ENCODE measurements at places on chromosomes 3 and 15.
A peak's percentile ranks its signal among the peaks of the same experiment; 100 is the strongest.

DNA sequence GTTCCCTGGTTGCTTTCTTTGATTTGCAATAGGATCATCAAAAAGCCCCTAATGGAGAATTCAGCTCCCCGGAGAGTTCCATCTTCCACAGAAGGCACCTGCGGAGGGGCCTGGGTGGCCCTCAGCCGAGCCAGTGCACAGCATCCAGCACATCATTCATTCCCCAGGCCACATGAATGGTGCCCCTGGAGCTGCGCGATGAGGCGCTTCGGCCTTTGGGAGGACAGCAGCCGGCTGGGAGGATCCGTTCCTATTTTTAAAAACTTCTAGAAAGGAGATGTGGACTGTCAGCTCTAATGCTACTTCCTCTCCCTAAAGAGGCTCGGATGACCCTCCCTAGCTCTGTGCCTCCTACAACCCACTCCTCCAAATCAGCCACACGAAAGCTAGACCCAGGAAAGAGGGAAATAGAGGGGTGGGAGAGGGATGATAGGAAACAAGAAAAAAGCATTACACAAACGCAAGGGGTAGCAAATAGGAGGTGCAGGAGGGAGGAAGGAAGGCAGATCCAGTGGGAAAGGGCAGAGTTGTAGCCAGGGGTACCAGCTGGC, 20.3 kb downstream of the EHD4 start:
- no peak for DNase-seq

DNA sequence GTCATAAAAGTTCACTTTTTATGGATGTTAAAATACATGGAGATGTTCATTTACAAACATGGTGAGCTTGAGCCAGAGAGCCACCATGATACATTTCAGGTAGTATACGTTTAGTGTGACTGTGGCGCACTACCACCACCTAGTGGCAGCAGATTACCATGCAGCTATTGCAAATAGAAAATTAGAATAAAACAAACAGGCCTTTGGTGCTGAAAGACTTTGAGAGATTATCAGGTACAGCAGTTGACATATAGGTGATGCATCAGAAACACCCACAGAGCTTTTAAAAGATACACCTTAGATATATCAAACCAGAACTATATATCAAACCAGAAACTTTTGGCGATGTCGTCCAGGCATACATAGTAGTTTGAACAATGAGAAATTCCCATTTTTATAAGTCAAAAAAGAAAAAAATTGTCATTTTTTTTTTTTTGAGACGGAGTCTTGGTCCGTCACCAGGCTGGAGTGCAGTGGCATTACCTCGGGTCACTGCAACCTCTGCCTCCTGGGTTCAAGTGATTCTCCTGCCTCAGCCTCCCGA, 42.0 kb upstream of the ICE2 start:
- DNase-seq = peak; percentile 59

DNA sequence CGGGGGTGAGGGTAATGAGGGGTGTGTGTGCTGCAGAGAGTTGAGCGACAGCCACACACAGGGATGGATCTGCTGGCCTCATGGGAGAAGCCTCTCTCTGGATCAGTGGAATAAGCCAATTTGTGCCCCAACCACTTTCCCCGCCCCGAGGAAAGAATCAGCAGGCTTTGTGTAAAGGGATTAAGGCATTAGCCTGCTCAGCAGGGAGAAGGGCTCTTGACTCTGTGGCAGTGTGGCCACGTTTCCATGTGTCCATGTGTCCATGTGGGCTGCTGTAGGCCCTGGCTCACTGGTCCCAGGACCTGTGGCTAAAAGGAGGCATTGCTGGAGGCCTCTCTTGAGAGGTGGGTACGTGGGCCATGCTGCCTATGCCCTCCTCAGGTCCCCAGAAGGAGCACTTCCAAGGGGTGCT, 104.7 kb downstream of the HMG20A start:
- DNase-seq = no peak

DNA sequence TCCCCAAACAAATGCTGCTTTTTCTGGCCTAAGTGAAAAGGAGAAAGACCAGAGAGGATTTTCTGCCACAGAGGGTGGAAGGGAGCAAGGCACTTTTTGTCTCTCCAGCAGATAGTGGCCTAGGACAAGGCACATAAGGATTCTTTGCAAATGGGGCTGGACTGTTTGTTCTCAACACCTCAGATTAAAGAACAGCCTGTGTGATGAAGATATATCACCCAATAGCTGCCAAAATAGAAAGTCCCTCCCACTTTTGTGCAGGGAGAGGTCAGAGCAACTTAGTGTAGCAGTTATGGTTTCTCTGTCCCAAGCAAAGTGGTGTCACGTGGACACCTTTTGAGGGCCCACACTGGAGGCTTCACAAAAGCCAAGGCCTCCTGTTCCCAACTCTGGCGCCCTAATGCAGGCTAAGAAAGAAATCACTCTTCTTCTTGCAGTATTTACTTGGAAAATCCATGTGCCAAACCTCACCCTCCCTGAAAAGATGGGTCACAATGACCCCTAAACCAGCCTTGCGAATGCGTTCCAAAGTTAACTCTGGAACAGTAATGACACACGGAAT, 84.9 kb downstream of the LRIG1 start:
- no peak for DNase-seq

GRCh38 chr15:68340726-68341671, 63.5 kb downstream of the FEM1B start:
- DNase-seq = no peak

DNA sequence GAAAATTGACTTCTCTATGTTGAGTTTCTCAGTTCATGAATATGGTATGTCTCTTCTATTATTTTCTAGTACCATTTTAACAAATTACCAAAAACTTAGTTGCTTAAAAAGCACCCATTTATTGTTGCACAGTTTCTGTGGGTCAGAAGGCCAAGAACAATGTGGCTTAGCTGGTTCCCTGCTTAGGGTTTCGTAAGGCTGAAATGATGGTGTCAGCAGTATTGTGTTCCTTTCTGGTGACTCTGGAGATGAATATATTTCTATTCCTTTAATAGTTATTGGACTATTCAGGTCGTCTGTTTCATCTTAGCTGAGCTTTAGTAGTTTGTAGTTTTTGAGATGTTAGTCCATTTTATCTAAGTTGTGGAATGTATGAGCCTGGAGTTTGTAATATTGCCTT, 44.9 kb downstream of the IL1RAP start:
- no peak for DNase-seq

GRCh38 chr3:141306922-141307321, 61.4 kb upstream of the ZBTB38 start:
- DNase-seq = no peak

- no peak for DNase-seq
Measured at GRCh38 chr3:127888564-127889107, 26.4 kb upstream of the KBTBD12 start.

GRCh38 chr15:82971218-82971984, 14.6 kb upstream of the RAMAC start:
- no peak for DNase-seq

- no peak for DNase-seq
Measured at GRCh38 chr3:133157716-133158115, 119.5 kb downstream of the TMEM108 start.

- DNase-seq = no peak
Measured at GRCh38 chr15:63977119-63977518, 69.2 kb downstream of the DAPK2 start.

DNA sequence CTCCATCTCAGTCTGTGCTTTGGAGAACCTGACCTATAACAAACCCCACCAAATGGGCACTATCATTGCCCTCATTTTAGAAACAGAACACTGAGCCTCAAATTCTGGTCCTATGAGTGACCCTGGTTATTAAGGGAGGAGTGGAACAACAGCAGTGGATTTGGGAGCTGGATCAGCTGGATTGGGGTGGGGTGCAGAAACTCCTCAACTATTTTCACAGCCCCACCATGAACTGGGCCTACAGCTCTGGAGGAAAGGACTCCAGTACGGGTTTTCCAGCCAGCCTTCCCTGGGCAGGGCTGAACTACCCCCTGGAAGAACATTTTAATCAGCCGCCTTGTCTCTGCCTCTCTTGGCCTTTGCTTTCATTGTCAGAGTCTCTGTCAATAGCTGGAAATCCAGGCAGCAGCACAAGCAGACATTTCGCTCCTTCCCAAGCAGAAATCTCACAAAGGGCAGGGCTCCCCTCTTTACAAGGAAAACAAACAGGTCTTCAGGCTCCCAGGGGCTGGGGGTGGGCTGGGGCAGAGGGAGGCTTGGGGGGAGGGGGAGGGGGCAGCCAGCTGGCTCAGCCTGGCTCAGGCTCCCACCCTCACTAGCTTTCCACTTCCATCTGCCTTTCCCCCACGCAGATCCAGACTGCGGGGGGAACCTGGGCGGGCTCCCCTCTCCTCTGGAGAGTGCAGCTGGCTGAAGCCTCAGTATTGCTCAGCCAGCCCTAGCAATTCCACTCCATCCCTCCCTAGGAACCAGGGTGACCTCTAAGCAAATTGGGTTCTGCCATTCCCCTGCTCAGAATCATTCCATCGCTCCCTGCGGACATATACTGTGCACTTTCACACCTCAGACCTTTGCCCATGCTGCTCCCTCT, 13.7 kb upstream of the TLE3 start:
- no peak for DNase-seq

GRCh38 chr3:157087780-157088600, 72.0 kb downstream of the CCNL1 start:
- no peak for DNase-seq

DNA sequence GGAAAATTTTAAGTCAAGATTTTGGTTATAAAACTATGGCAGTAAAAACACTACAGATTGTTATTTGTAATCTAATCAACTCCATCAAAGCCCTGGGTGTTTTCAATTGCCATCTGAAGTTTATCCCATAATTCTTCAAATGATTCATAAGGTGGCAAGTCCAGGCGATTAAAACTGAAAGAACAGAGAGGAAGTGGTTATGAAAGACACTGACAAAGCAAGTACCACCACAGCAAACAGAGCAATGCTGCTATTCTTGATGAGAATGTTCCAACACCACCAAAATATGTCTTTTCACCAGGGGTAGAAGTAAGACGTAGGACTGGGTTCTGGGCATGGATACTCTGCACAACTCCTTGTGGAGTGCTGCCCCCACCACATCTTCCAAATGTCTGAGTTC, 86.9 kb upstream of the PRTG start:
- no peak for DNase-seq

DNA sequence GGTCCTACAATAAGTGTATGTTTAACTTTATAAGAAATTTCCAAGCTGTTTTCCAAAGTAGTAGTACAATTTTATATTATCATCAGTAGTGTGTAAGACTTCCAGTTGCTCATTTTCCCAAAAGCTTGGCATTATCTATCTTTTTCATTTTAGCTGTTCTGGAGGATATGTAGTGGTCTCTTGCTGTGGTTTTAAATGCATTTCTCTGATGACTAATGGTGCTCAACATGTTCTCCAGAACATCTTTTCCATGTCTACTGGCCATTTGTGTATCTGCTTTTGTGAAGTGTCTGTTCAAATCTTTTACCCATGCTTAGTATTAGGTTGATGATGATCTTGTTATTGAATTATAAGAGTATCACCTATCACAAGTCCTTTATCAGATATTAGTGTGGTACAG, 13.3 kb downstream of the BCL2A1 start:
- no peak for DNase-seq

DNA sequence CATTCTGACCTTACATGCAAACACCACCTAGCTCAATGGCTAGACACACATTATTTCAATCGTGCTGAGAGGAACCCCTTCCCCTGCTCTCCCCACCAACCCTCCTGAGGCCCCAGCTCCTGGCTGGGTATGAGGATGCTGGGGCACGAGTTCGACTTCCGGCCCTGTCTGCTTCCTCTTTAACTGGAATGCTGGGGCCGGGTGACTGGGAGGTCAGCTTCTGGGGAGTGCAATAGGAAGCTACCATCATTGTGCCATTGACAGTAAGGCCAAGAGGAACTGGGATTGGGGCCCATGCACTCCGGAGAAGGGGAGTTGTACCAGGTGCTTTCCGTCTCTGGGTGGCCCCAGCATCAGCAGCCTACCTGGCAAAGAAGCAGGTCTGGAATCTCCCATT, 15.6 kb upstream of the TLE3 start:
- no peak for DNase-seq

- no peak for DNase-seq
Measured at GRCh38 chr3:138331143-138331894, 1.7 kb upstream of the NME9 start.

GRCh38 chr3:101531473-101532086, 18.6 kb upstream of the SENP7 start:
- no peak for DNase-seq

- no peak for DNase-seq
Measured at GRCh38 chr15:72935521-72935920, 116.7 kb upstream of the NEO1 start.

DNA sequence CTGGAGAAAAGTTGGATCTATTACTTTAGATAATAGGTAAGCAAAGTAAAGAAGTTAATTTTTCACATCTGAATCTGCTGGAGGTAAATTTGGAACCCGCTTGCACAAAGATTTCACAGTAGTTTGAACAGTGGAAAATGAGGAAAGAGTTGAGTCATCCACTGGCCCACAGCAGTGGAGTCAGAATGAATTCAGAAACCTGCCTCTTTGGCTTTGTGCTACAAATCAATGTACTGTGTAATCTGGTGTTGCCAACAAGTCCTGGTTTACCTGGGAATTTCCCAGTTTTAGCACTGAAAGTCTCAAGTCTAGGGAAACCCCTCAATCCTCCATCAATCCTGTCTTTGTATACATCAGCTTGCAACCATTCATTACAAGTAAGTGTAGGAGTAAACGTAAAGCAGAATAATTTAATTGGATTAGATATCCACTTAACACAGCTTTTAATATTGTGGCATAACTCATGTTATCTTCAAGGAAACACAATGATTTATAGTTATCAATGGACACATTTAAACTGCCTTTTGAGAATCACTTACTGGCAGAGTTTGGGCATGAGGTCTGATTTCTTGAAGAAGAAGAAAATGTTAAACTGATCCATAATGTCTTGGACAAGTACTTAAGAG, 100.6 kb downstream of the DCLK3 start:
- no peak for DNase-seq

GRCh38 chr3:15553749-15554148, 32.2 kb upstream of the COLQ start:
- no peak for DNase-seq

- no peak for DNase-seq
Measured at GRCh38 chr15:92612891-92613290, 42.7 kb downstream of the FAM174B start.

DNA sequence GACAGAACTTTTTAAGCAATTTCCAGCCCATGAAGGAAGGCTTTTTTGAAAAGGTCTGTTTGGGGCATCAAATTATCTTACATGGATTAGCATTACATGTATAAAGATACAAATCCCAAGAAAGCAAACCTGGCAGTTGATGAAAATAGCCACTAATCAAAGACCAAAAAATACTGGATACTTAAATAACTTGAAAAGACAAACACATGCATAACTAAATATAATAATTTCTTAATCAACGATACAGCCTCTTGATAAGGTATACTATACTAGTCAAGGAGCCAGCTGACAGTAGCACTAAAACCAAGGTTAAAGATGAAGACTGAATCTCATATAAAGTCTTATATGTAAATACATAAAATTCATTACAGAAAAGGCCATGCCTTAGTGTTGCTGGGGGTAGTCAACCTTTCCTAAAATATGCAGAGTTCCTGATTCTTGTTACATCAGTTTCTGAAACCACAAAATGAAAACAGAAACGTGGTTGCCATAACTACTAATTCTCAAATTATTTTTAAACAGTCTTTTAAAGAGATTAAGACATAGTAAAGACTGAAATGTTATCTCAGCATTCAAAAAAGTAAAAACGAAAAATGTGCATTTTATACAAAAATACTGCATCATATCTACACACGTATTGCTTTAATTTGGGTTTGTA, 2.0 kb downstream of the ANKRD28 start:
- DNase-seq = no peak
